ENCODE measurements at places on chromosomes 11 and 22. TPM values are rescaled to one million over a fixed set of nuclear protein-coding genes. Genes with fewer than 3 reads are reported as not detected.
A peak's percentile ranks its signal among the peaks of the same experiment; 100 is the strongest.

DNA sequence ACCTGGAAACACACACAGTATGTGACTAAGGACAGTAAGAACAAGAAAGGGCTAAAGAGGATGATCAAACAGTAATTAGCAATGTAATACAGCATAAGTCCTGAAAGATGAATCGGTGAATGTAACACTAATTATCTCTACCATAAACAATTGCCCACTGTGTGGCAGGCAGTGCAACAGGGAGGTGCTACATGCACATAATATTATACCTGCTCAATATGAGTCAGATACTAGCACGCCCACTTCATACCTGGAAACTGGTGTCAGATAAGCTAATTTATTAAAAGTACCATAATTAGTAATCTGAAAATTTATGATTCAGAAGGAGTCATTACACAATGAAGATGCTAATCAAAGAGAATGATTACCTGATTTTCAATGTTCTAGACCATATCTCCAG lies 14.9 kb downstream of the CASP12 start:
- no peak for DNase-seq

Gene SPI1
- total RNA-seq, result 6.4 TPM

GRCh38 chr22:20091690-20092476 lies 11.8 kb downstream of the DGCR8 start:
- DNase-seq, result no peak

DNA sequence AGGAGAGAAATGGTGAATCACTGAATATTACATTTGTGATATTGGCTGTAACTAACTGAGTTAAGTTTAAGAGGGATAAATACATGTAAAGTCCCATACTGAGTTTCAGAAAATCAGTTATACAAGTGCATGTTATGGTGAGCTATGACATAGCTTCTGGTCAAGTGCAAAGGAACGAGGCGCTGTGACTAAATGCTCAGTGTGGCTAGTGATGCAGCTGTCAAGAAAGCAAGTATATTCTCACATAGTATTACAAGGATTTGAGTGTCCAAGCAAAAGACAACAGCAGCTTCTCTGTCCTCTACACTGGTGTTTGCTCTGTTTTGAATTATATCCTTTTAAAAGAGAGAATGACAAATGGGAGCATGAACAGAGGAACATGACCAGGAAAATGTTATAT lies 40.1 kb downstream of the CSRP3 start:
- DNase-seq, result no peak

- no peak for DNase-seq
These were observed 292.0 kb upstream of the CTSC start for GRCh38 chr11:88629496-88629895.

Gene OR52A1
- not detected for total RNA-seq

DNA sequence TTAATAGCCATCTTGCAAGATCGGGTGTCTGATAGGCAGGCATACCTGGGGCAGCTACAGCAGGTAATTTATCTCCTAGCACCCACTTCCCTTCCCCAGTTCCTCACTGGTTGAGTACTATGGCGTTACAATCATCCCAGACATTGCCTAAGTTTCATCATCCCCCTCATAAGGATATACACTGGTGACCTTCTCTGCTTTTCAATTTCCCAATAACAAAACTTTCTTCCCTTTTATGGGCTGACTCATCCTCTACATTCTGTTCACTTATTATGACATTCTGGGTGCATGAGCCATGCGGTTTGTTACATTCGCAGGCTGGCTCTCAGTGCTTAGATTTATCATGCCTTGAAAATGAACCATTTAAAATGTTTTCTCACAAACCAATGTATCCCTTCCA lies 5.0 kb upstream of the MRPL11 start:
- DNase-seq, result no peak

GRCh38 chr11:128318856-128319474 lies 268.4 kb downstream of the ETS1 start:
- DNase-seq, result no peak

GRCh38 chr11:72381584-72382090 lies 52.7 kb downstream of the CLPB start:
- no peak for DNase-seq

- no peak for DNase-seq
These were observed 49.6 kb upstream of the ALKBH3 start for GRCh38 chr11:43830928-43831440.

- DNase-seq, result no peak
These were observed 98.7 kb downstream of the NAV2 start for GRCh38 chr11:19811380-19811779.

- DNase-seq, result peak; percentile 30
These were observed 42.5 kb upstream of the SMIM38 start for GRCh38 chr11:69113226-69113625.

- no peak for DNase-seq
These were observed 2.4 kb downstream of the GAS2L1 start for GRCh38 chr22:29308791-29309262.

Gene SLC6A5
- total RNA-seq, result not detected

DNA sequence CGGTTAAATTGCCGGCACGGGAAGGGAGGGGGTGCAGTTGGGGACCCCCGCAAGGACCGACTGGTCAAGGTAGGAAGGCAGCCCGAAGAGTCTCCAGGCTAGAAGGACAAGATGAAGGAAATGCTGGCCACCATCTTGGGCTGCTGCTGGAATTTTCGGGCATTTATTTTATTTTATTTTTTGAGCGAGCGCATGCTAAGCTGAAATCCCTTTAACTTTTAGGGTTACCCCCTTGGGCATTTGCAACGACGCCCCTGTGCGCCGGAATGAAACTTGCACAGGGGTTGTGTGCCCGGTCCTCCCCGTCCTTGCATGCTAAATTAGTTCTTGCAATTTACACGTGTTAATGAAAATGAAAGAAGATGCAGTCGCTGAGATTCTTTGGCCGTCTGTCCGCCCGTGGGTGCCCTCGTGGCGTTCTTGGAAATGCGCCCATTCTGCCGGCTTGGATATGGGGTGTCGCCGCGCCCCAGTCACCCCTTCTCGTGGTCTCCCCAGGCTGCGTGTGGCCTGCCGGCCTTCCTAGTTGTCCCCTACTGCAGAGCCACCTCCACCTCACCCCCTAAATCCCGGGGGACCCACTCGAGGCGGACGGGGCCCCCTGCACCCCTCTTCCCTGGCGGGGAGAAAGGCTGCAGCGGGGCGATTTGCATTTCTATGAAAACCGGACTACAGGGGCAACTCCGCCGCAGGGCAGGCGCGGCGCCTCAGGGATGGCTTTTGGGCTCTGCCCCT lies 529 bp upstream of the CCND1 start:
- DNase-seq, result peak; percentile 56

Gene APOA4
- not detected for total RNA-seq

DNA sequence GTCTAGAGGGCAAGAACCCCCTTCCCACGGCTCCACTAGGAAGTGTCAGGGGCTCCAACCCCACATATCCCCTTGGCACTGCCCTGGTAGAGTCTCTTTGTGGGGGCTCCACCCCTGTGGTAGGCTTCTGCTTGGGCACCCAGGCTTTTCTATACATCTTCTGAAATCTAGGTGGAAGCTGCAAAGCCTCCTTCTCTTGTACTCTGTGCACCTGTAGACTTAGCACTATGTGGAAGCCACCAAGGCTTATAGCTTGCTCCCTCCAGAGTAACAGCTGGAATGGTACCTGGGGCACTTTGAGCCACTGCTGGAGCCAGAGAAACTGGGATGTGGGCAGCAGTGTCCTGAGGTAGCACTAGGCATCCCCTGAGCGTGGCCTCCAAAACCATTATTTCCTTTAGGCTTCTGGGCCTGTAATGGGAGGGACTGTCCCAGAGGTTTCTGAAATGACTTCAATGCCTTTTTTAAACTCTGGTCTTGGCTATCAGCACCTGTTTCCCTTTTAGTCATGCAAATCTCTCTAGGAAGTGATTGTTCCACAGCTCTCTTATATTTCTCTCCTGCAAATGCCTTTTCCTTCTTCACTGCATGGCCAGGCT lies 68.4 kb downstream of the TRAF6 start:
- DNase-seq, result no peak

- no peak for DNase-seq
These were observed 14.7 kb upstream of the GLB1L2 start for GRCh38 chr11:134317103-134317502.

Gene TSKU
- 10.2 TPM for total RNA-seq

DNA sequence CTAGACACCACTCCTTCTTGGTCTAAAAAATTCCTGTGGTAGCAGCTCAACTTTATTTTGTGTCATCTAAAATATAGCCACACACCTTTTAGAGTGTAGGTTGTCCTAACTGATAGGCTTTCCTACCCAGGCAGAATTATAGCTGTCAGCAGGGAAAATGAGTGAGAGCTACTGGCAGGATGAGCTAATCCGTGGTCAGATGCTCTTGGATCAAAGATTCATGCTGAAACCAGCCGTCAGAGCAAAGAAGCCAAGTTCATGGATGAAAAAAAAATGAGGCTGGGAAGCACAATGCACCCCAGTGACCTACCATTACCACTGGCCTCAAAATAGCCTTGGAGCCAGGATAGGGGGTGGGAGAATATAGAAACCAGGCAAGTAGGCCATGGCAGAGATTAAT lies 113.1 kb upstream of the BLID start:
- DNase-seq, result no peak

- DNase-seq, result no peak
These were observed 89.3 kb upstream of the CHRM4 start for GRCh38 chr11:46480909-46481308.

DNA sequence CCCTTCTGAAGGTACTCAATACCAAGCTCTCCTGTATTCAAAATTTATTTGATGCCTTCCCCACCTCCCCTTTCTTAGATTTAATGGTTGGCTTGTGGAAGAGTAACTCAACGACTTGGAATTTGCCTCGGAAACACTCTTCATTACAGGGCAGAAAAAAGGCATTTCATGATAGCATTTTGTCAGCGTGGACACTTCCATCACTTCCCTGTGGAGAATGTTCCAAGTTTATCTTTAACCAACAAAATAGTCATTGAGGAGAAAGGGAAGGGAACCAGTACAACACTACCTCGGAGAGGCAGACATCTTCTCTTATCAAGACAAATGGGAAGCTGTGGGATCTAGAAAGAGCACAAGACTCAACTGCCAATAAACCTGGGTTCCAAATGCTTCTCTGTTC lies 177.2 kb upstream of the MTMR2 start:
- DNase-seq, result no peak

Gene EMSY
- total RNA-seq, result 6.4 TPM

Gene DEFB108B
- total RNA-seq, result not detected

Gene UCP2
- total RNA-seq, result 19.4 TPM

DNA sequence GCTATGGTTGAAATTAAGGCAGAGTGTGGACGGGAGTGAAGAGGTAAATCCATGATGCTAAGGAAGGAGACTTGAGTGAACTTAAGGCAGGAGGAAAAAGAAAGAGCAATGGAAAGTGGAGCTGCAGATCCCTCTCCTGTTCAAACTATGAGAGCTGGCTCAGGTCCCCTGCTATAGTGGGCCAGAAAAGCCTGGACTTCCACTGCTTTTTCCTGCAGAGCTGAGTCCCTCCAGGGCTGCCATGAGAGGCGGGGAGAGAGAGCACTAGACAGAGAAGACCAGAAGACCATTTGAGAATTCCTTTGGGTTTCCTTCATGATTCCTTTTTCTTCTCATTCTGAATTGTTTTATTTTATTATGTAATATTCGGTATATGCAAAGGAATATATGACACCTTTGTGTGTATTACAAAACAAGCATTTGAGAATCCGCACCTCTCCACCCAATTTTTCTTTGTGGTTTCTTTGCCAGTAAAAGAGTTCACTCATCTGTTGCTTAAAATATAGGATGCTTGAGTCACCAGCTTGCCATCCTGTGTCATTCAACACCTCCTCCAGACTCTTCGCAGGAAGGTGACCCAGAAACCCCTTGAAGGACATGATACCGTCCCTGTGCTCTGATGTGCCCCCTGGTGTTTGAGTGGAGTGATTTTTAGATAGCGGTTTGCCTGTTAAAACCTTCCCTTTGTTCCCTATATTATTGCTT lies 24.4 kb downstream of the SREBF2 start:
- no peak for DNase-seq

DNA sequence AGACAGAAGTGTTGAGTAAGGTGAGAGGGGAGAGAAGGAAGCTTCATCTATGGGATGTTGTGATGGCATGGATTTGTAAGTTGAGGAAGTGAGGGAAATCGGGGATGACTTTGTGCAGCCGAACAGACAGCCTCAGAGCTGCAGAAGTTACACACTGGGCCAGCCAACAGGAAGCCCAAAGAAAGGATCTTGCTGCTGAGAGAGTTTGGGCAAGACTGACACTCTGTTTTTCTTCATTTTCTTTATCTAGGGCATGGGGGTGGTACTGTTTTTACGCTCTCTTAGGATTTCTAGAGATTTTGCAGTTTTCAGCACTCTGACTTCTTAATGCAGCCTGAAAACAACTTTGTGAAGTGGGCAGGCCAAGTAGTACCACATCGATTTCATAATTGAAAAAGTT lies 509.9 kb upstream of the TENM4 start:
- DNase-seq, result no peak

Gene ANKK1
- 0.12 TPM for total RNA-seq

Gene TECTA
- total RNA-seq, result 0.19 TPM

DNA sequence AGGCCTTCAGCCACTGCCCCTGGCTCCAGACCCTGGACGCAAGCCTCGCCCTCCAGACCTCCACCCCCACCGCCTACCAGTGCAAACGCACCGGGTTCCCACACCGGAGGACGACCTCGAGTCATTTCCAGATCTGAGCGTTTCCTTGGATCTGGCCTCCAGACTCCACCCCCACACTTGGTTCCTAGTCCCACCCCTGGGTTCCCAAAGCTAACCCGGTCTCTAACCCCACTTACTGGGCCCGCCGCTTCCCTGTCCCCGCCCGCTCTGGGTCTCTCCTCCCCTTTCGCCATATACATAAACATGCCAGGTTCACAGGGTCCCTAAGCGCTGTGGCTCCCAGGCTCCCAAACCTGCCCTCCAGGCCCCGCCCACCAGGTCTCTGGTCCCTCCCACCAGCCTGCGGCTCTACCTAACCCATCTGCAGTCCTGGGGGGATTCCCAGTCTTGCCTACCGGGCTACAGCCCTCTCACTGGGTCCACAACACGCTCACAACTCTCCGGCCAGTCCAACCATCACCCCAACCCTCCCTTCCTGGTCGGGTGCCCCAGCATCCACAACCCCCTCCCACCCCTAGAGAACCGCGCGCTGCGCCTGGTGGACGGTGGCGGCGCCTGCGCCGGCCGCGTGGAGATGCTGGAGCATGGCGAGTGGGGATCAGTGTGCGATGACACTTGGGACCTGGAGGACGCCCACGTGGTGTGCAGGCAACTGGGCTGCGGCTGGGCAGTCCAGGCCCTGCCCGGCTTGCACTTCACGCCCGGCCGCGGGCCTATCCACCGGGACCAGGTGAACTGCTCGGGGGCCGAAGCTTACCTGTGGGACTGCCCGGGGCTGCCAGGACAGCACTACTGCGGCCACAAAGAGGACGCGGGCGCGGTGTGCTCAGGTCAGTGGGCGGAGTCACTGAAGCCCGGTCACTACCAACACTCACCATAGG lies 36.7 kb downstream of the CD6 start:
- DNase-seq, result peak; percentile 57

All from pancreas (tissue), 10 donors.